Stimulated activated CD8-positive, alpha-beta memory T cell treated with anti-CD3 and anti-CD28 coated beads, Interleukin-4, amount 100 ng/mL, for 4 hours (primary cell): ENCODE measurements at places on chromosomes 5 and 9.

DNA sequence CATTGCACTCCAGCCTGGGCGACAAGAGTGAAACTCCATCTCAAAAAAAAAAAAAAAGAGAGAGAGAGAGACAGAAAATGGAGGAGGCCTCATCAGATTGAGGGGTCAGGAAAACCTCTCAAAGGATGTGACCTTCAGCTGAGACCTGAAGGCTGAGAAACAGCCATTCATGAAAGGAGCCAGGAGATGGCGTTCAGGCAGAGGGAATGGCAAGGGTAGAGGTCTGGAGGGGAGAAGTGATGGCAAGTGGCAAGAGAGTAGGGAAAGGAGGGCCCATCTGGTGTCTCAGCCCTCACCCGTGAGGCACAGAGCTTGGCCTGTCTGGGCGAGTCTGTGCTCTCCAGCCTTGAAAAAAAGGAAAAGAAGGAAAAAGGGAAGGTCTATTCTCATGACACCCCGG, 17.0 kb downstream of the CAMK2A start:
- DNase-seq = no peak

GRCh38 chr5:88140396-88140855, 128.2 kb downstream of the TMEM161B start:
- DNase-seq = no peak

GRCh38 chr5:93610581-93611272, 27.7 kb downstream of the NR2F1 start:
- no peak for DNase-seq

GRCh38 chr9:107274953-107275422, 8.1 kb upstream of the RAD23B start:
- no peak for DNase-seq

DNA sequence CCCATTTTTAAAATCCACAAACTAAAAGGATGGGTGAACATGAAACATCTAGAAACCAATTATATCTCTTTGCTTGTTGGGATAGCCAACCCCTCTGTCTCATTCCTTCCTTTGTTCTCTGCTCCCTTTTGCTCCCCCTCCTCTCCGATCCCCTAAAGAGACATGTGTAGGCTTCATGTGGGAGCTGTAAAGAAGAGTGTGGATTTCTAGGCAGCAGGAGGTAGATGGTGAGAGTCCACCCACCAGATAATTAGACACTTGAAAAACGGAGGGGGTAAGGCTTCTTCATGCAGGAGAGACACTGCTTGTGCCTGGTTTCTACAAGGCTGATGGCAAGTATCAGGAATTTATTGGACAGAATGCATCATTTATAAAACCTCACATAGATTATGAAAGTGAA, 27.3 kb upstream of the CFAP157 start:
- DNase-seq = no peak

GRCh38 chr9:137611623-137612609, 6.4 kb downstream of the ARRDC1 start:
- no peak for DNase-seq

DNA sequence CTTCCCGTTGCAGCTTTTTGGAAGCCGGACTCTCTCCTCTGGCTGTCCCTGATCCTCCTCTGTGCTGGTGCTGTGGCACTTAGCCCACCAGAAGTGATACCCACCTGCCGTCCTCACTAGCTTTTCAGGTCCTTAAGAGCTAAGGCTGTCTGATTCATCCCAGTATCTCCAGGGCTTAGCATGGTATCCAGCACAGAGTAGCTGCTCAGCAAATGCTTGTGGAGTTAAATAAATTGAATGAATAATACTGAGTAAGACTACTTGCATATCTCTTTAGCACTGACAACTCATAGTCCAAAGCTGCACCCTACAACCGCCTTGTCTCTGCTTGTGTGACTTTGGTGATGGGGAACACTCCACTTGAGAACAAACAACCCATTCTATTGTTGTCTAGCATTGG, 7.7 kb upstream of the XPA start:
- DNase-seq = no peak

- DNase-seq = no peak
These were observed 75.6 kb downstream of the ST8SIA4 start for GRCh38 chr5:100827481-100827889.

DNA sequence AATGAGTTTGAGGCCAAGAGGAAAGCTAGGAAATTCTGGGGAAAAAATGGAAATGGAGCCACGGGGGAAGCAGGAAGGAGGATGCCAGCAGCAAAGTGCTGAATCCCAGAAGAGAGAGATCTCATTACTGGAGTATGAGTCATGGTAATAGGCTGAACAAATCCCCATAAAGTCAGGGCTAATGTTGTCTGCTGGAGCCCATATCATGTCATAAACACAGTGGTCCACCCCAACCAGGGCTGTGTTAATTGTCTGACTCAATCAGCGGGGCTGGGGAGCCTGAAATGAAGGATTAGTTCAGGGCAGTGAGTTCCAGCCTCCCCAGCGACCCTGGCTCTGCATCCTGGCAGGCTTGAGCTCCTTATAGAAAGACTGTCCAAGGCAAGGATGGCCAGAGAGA, 68.8 kb downstream of the TLR4 start:
- no peak for DNase-seq

- DNase-seq = no peak
These were observed 30.8 kb downstream of the LCP2 start for GRCh38 chr5:170266570-170267381.

GRCh38 chr5:68557162-68557936, 341.8 kb downstream of the PIK3R1 start:
- DNase-seq = no peak

DNA sequence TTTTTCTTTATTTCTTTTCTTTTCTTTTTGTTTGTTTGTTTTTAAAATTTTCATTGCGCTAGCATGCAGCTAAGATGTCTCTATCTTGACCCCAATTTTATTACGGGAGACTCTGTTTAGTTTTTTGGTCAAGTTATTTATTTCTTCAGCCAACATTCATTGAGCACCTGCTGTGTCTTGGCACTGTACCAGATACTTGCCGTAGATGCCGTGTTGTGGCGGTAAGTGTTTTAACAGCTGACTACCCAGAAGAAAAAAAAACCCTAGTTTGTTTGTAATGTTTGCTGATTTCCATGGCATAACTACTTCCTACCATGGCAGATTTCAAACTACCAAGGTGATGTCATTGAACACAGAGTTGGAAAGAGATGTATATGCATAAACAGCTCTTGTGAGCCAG, 65.0 kb downstream of the UGCG start:
- no peak for DNase-seq

GRCh38 chr5:5511904-5512416, 89.5 kb downstream of the ICE1 start:
- DNase-seq = no peak

GRCh38 chr9:135370411-135371375, 108.9 kb upstream of the PPP1R26 start:
- DNase-seq = no peak

DNA sequence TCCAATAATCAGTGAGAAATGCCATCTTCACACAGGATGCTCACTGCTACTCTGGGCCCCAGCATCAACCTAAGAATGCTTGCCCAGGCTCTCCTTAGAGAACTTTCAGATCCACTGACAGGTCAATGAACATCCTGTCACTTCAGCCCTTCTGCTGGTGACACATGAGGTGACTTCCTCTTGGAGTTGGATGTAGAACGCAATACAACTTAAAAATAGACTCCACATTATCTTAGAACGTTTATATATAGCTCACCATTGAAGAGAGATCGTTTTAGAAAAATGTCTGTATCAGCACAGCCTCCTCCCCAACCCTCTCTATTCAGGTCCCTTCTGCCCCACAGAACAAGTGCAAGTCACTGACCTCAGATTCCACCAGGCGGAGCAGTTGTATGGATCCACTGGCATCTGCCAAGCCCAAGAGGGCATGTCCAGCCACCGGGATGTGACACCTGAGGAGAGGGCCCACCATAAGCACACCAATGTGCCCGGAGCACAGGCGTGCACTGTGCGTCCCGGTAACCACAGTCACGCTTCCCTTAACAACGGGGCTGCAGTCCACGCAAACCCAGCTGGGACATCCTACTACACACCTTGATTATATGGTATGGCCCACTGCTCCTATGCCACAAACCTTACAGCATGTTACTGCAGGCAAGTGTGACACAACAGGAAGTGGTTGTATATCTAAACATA, 2.9 kb downstream of the DPH7 start:
- no peak for DNase-seq

DNA sequence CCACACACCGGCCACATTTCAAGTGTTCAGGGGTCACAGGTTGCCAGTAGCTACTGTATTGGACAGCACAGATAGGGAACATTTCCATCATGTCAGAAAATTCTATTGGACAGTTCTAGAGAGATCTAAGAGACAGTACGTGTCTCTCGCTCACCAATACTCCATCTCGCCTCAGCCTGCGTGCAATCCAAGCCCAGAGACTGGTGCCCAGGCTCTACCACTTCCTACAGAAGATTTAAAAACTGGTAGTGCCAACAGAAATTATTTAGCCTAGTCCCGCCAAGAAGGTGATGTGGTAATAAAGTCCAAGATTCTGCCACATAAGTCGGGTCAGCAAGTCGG, 390 bp upstream of the SNX2 start:
- DNase-seq = no peak

- no peak for DNase-seq
These were observed 23.4 kb downstream of the PHF2 start for GRCh38 chr9:93599571-93600403.

DNA sequence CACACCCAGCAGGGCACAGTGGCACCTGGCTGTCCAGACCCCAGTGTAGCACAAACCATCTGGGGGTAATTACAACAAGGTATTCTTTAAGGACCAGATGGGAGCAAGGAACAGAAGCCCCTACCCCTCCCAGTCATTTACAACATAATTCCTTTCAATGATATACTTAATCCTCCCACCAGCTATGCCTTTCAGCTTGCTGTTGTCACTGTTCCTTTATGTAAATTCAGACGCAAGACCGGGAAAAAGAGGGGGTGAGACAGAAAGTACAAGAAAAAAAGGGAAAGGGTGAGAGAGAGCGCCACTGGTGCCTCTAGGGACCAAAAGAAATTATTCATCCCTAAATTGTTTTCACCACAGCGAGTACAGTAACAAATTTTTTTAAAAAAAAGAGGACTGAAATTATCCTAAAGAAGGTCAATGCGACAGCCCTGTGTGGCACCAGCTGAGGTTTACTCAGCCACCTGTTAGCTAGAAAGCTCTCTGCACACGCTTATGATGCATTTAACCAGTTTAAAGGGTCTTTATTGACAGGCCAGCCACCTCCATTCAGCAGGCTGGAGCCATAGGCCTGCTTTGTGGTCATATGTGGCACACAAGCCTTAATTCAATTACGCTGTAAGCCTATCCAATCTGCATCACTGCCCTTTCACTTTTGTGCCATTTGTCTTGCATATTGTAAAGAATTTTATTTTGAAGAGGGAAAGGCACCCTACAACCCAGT, 210.2 kb upstream of the ISL1 start:
- no peak for DNase-seq

- DNase-seq = no peak
These were observed 31.8 kb downstream of the SPATA31D1 start for GRCh38 chr9:82020331-82020730.

DNA sequence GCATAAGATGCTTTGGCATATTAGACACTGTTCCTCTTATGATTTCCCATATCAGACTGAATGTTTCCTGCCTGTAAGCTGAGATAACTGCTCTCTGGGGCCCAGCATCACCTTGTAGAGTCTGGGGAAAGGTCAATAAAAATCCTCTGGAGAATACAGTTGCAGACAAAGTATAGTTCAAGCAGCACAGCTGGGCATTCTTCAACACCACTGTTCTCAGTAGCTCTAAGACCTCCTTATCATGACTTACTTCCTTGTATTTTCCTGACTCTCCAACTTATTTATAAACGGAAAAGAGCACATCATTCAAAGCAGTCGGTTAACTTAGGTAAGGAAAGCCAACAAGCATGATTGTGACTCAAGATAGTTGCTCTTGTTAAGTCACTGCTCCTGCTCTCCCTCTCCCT, 208.7 kb upstream of the RASEF start:
- DNase-seq = no peak

GRCh38 chr5:141597394-141597793, 21.4 kb downstream of the DIAPH1 start:
- DNase-seq = no peak

GRCh38 chr5:133519191-133519590, 93.2 kb downstream of the FSTL4 start:
- no peak for DNase-seq

GRCh38 chr5:154164249-154164581, 26.3 kb upstream of the GALNT10 start:
- DNase-seq = no peak

DNA sequence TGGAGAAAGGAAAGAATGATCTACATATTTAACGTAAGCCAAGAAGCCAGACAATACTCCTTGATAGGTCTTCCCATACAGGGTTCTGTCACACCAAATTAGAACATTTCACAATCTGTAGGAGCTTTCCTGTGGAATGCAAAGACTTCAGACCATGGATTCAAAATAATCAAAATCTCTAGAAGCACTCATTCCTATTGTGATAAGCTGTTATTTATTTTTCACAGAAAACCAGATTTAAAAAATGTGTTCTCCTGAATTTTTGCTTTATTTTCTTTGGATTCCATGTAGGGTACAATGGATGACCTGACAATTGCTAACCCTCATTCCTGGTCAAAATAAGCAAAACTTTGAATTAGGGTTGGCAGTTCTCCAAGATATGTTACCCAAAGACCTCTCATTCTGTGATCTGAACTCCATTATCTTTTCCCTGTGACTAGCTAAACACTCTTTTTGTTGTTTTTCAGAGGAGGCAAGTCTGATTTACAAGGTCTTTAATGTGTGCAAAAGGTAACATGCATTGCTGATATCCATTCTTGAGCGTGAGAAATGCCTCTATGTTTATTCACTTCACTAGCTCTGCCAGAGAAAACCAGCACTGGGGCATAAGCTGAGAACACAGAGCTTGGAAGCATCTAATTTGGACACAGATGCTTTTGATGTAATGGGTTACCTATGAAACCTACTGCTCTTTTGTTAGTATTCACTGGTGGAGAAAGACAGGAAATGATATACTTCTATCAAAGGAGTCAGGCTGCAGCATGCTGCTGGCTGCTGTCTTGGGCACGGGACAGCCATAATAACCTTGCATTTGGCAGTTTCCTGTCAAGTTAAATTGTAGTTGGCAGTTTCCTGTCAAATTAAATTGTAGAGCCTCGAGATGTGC, 31.4 kb downstream of the ACTBL2 start:
- DNase-seq = no peak

DNA sequence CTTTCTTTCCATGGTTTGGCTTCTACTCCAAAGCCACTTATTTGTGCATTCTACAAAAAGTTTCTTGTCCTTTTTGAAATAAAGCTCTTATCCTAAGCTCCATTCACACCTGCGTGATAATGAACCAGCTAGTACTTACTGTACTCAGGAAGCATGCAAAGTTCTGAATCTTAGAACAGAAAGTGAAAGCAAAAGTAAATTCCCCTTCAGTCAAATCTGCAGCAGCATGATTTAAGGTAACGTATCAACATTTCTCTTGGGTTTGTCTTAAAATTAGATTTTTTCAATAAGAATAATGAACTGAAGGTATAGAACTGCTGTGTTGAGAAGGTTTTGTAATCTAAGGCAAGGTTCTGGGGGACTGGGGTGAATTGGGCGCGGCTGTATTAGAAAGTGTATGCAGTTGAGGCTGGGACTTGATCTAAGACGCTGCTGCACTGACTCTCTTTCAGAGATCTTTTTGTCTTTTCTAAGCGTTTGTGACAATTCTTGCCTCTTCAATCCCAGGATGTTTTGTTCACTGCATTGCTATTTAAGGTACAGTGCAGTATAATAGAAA, at the start of gene ERAP2:
Gene ERAP2, plus strand, starts transcription at position 209 of the 559 bp plus-strand sequence. CDS start 3,186 bp downstream, outside the sequence.
- DNase-seq = no peak

GRCh38 chr5:36237751-36238150, 4.0 kb downstream of the NADK2 start:
- no peak for DNase-seq
